IPS-NIHi11 (cell line): ENCODE measurements at places on chromosomes 12 and 14.

- DNase-seq = no peak
Observed at GRCh38 chr12:82966001-82966559, 279.4 kb downstream of the TMTC2 start.

- DNase-seq = no peak
Observed at GRCh38 chr12:41942354-41942753, 202.3 kb downstream of the GXYLT1 start.

DNA sequence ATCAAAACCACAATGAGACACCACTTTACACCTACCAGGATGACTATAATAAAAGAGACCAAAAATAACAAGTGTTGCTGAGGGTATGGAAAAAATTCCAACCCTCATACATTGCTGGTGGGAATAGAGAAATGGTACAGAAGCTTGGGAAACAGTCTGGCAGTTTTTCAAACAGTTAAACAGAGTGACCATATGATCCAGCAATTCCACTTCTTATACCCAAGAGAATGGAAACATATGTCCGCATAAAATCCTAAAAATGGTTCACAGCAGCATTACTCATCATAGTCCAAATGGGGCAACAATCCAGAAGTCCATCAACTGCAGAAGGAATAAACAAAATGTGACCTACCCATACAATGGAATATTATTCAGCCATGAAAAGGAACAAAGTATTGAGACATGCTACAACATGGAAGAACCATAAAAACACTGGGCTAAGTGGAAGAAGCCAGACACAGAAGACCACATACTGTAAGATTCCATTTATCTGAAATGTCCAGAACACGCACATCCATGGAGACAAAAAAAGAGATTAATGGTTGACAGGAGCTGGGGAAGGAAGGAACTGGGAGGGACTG is 44.5 kb downstream of the CHGA start:
- no peak for DNase-seq

GRCh38 chr12:6328045-6328779 is 13.7 kb downstream of the TNFRSF1A start:
- no peak for DNase-seq

DNA sequence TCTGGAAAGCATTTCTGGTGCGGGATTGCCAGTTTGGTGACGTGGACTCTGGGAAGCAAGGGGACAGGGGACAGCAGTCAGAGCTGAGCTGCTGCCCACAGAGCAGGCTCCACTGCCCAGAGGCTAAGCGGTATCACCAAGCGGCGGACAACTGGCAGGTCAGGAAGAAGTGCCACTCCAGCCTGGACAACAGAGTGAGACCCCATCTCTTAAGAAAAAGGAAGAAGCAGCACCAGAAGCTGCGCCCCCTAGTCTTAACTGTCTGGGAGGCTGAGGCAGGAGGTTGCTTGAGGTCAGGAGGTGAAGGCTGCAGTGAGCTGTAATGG is 31.8 kb upstream of the MMP17 start:
- DNase-seq = no peak

DNA sequence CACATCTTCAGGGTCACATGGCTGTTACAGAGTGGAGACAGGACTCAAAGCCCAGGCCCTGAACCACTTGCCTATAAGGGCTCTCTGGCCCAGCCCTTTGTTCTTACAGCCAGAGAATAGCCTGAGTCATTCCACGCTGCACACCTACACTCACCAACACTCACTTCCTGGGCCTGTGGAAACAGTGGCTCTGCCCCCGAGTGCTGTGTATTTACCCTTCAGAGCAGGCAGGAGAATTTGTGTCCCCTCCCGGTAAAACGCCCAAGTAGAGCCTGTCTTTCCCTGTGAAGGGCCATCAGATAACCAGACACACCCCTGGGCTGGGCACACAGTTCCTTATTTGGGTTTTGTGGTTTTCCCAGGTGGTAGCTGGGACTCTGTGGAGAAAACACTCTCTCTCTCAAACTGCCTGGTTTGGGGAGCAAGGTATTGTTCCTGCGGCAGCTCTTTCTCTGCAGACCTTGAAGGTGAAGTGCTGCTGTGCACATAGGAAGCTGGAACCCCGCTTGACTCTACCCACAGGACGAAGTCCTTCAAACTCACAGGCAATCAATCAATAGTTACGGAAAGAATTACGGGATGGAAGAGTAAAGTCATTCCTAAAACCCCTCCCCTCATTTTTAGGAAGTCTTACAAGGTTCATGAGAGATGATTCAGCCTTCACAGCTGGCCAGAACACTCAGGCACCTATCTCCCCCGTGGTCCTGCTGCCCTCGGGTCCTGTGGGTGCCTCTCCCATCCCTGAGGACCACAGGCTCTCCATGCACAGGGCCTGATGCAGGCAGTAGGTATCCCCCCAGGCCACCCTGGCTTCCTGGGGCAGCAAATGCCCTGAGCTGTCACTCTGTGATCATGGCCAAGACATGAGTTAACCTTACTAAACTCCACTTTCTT is 20.3 kb downstream of the FIGNL2 start:
- no peak for DNase-seq

DNA sequence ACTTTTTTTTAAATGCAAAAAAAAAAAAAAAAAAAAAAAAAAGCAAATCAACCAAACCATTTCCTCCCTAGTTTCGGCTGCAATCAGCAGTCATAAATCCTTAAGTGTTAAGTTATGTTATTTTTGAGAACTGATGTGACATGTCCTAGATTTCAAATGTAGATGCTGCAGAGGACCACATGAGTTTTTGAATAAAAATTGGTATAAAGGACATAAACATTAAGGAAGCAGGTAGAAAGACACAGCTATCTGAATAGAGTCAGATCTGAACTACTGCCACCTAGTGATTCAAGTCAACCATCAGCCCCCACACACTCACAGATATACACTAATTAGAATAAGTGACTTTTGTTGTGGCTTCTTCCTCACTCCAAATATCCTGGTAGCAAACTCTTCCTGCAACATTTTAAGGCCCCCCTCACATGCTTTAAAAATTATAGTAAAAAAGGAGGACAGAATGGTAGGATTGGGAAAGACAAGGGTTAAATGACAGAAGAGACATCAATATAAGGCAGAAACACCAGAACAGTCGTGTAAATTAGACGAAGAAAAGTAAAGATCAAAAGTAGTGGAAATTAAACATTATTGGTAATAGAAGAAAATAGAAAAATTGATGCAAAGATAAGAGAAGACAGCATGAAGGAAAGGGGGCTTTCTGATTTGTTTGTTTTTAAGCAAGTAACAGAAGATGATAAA is 394.5 kb upstream of the ATP2B1 start:
- DNase-seq = peak; percentile 37

- DNase-seq = no peak
Observed at GRCh38 chr12:127327986-127328385, 939.0 kb upstream of the TMEM132C start.
